ENCODE measurements at places on chromosomes 5 and 9. TPM values are rescaled to one million over a fixed set of nuclear protein-coding genes. Genes with fewer than 3 reads are reported as not detected.

Gene CSF2
- not detected for total RNA-seq

Gene RNF180
- 15.0 TPM for total RNA-seq

Gene ENC1
- total RNA-seq: 14.6 TPM

Gene WWC1
- 17.2 TPM for total RNA-seq

Gene FYB1
- 11.5 TPM for total RNA-seq

Gene PALM2AKAP2
- 2.0 TPM for total RNA-seq

Gene RELL2
- 2.3 TPM for total RNA-seq

Gene RUFY1
- 34.2 TPM for total RNA-seq

Gene PIP5KL1
- 1.1 TPM for total RNA-seq

Gene PCDHA10
- 0.27 TPM for total RNA-seq

Measured in mucosa of descending colon (tissue), 3 donors.